H9 (cell line): ENCODE measurements at places on chromosomes 4 and X.

DNA sequence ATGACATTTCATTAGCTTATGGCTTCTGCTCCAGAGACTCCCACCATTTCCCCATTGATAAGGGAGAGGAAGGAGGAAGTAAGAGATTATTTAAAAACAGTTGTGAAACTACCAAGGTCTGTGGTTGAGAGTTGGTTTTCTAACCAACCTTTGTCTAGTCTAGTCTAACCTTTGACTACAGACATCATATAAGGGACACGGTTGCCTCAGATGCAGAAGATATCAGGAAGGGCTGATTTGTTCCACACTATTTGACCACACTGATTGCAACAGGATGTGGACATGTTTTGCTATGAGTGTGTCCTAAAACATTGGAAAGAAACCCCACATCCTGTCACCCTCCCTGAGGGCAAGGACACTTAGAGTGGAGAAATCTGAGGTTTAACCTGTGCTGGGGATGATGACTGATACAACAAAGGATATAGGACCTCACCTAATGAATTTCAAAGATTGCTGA, 53.0 kb downstream of the COQ2 start:
- no peak for DNase-seq

GRCh38 chr4:152983774-152984411, 47.8 kb downstream of the FHDC1 start:
- peak; percentile 17 for DNase-seq

DNA sequence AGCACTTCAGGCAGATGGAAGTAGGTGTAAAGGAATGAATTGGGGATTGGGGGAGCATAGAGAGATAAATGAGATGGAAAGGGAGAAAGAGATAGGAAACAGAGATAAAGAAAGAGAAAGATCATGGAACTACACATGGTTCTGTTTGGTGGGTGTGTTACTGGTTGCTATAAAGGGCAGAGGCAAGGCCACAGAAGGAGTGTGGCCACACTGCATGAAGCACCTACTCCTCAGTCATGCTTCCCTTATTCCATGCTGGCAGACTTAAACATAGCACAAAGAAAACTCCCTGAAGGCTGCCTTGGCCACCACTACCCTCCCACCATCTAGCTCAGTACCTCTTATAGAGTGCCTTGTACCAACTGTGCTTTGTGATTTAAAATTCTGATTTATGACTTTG, 56.9 kb downstream of the OPHN1 start:
- no peak for DNase-seq

- DNase-seq = no peak
Observed at GRCh38 chr4:121472937-121473721, 92.3 kb upstream of the QRFPR start.

GRCh38 chrX:120499301-120500072, 30.4 kb upstream of the LAMP2 start:
- no peak for DNase-seq
